Activated CD4-positive, CD25-positive, alpha-beta regulatory T cell treated with anti-CD3 and anti-CD28 coated beads, Interleukin-2, amount 50 U/mL, for 16 hours (primary cell): ENCODE measurements at places on chromosomes 5 and 9.

DNA sequence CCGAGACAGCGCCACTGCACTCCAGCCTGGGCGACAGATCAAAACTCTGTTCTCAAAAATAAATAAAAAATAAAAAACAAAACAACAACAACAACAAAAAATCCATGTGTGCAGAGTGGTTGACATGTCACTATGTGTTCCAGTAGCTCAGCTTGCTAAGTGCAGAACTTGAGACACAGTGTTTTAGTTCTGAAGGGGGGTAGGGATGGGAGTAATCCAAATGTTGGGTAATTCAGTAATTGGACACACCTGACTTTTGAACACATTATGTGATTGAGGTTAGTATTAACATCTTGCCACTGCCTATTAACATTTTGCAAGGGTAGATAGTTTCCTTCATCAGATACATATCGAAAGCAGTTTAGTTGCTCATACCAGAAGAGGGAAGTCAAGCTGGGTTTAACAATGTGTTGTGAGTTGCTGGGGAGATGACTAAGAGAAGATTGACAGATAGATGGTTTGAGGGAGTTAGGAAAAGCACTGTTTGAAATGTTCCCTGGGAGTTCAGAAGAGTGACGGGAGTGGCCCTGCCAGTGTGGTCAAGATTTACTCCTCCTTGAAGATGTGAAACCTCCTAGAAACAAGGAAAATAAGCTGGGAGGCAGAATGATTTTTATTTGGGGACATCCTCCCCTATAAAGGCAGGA, 928 bp downstream of the HACD4 start:
- DNase-seq: no peak

GRCh38 chr9:136050266-136050700, 44.8 kb downstream of the NACC2 start:
- DNase-seq: no peak

GRCh38 chr5:39138892-39139291, 64.7 kb upstream of the RICTOR start:
- no peak for DNase-seq

- DNase-seq: no peak
Measured at GRCh38 chr9:120559546-120559945, 20.4 kb downstream of the CDK5RAP2 start.

GRCh38 chr9:112059145-112059965, 115.7 kb downstream of the SUSD1 start:
- no peak for DNase-seq

DNA sequence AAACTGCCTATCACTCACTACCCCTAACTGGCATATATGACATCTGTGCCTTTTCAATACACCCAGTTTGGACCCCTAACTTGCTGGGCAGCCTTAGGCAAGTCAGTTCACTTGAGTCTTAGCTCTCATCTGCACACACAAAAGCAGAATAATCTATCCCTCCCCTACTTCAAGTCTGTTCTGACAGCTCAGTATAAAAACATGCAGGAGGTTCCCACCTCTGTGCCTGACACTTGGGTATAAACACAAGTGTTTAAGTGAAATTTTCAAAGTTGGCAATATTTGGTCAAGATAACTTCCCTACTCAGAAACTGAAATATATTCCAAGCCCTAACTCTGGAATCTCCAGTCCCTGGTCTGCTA, 12.6 kb downstream of the HNRNPH1 start:
- DNase-seq: no peak

DNA sequence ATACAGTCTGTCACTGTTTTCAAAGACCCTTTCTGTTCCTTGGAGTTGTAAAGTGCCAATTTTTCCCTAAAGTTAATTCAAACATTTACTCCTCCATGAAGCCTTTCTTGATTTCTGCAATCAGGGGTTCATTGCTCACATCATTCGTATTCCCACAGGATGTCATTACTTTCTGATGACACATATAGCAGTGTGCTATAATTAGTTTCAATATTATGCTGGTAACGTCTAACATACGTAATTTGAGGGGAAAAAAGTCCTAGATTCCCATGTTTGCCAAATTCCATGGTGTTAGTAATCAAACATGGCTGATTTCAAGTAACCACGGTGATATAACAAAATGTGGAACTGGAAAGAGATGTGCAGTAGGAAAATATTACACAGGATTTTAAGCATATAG, 468.2 kb upstream of the MEF2C start:
- no peak for DNase-seq

- no peak for DNase-seq
Measured at GRCh38 chr5:178332210-178332641, 99.6 kb upstream of the PHYKPL start.

- DNase-seq: no peak
Measured at GRCh38 chr5:68341006-68341405, 125.5 kb downstream of the PIK3R1 start.

DNA sequence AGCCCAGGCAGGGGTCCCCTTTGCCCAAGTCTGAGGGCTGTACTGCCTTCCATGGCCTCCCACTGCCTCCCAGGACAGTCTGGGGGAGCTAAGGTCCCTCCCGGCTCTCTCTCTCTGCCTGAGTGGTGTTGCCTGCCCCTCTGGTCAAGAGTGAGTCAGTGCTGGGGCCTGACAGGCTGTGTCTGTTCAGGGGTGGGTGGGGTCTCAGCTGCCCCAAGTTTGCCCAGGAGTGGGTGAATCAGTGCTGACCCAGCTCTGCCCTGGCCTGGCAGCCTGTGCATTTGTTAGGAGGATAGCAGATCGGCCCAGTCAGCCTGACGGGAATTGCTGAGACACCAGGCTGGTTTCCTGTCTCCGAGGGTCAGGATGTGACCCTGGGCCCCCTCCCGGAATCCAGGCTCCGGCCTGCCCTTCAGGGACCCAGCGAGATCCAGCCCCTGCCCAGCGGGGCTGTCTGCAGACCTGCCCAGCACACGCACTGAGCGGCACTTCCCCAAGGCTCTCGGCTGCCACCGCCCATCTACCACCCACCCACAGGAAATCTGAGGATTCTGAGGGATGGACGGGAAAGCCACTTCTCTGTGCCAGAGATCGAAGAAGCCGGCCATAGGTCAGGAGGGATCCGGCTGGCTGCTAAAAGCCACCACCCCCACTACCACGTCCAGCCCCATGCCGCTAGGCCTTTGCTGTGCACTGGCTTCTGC, 15.9 kb downstream of the ENG start:
- no peak for DNase-seq

DNA sequence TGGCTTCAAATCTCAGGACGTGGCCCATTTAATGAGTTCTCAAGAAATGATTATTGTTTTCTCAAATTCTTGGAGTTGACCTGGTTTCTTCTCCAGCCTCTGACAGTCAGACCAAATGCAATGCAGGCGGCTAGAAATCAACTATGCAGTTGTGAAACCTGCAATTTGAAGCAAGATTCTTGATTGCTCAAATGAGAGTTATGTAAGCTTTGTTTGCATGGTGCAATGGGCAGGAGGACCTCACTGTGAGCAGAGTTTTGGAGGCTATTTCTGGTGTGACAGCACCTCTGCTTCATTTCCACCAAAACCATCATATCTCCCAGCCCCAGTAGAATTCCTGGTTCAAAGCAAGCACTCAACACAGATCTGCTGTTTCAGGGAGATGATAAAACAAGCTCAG, 500.0 kb upstream of the KLF4 start:
- DNase-seq: no peak

DNA sequence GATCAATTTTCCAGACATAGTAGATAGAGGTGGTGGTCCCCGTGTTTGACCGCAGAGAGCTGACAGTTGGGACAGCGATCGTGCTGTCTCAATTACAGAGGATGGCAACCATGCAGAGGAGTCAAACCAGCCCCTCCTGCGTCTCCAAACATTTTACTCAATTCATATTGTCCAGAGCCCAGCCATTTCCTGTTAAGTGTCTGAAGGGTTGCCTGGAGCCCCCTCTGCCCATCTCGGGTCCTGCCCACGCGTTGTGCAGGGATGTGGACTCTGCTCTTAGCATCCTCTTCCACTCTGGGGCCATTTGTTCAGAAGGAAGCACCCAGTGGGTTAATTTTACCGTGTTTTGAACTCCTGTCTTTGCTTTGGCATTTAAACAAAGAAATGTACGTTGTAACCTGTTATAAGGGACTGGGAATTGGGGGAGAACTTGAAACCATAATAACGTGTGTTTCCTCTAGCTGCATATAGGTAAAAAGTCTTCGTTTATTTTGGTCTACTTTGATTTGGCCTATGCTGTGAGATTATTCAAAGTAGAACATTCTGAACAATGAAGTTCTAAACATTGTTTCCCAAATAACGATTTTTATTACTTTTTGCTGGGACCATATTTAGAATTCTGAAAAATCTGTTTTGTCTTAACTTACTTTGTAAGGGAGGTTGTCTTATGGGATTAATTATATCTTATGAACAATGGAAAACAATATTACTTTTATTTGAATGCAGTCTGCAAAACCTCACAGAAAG, 876 bp downstream of the EGFLAM start:
- no peak for DNase-seq

- no peak for DNase-seq
Measured at GRCh38 chr9:109179801-109180523, 12.9 kb upstream of the FRRS1L start.

GRCh38 chr5:9625286-9625685, 4.9 kb downstream of the TAS2R1 start:
- no peak for DNase-seq

DNA sequence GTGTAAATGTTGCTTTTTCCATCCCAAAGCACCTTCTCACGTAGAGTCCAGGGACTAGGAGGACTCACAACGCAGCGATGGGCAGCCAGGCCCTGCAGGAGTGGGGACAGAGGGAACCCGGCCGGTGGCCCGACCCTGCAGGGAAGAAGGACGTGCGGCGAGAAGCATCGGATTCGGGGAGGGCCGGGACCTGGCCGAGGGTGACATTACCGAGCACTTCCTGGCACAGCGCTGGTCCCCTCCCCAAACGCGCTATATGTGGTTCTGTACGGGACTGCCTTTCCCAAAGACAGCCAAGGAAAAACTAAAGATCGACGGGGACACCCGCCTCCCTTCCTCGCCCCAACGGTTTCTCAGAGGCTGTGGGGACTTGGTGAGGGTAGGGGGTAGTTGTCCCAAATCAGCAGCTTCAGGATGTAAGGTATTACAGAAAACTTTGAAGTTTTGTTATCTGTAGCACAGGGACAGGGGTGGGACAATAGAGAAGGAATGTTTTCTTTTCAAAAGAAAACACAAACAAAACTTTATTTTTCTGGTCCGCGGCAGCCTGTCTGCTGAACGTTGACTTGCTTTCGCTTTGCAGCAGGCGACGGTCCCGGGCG, 887 bp upstream of the MAP3K1 start:
- DNase-seq: no peak

- DNase-seq: no peak
Measured at GRCh38 chr9:126395439-126396212, 69.0 kb downstream of the MVB12B start.

GRCh38 chr9:17531642-17532254, 47.1 kb upstream of the SH3GL2 start:
- no peak for DNase-seq

- DNase-seq: no peak
Measured at GRCh38 chr5:40485021-40485998, 194.4 kb upstream of the PTGER4 start.

DNA sequence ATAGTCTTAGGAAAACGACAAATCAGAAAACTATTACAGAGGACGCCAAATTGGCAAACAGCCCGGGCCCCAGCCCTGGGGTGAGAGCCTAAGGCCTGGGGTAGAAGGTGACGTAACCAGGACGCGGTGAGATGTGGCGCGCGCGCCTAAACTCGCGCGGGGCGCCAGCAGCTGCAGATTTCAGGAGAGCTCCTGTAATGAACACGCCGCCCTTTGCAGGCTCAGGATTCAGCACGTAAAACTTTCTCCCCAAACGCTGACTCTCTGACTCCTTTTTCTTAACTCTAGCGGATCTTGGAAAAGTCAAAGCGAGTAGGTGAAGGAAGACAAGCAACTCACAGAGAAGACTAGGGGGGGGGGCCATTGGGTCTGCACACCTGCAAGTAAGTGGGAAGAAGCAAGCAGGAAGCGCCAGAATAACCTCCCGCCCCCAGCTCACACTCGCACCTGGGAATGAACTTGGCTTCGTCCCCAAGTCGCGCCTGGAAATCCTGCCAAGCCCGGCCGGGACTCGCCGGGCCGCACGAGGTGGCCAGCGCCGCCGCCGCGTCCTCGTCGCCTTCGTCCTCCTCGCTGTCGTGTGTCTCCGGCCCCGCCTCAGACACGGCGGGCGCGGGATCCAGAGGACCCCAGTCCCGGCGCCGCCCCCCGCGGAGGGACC, 822 bp downstream of the RASEF start:
- no peak for DNase-seq

- no peak for DNase-seq
Measured at GRCh38 chr9:133564451-133565116, 30.1 kb downstream of the ADAMTSL2 start.

GRCh38 chr5:33257807-33258429, 182.8 kb upstream of the TARS1 start:
- no peak for DNase-seq

DNA sequence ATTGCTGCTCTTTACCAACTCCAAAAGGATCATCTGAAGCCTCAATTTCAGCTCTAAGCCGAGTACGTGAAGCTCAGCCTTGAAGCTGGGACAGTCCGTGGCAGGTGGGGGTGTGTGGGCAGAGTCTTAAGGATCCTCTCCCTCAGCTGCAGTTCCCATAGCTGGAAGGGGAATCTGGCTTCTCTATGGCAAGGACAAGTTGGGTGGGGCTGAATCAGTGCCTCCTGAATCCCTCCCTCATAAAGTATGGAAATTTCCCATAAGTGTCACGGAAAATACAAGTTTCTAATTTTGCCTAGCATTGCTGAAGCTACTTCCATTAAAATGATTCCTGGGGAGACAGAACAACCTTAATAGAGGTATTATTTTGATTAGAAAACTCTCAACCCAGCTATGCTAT, 47.9 kb upstream of the SMIM32 start:
- DNase-seq: no peak

DNA sequence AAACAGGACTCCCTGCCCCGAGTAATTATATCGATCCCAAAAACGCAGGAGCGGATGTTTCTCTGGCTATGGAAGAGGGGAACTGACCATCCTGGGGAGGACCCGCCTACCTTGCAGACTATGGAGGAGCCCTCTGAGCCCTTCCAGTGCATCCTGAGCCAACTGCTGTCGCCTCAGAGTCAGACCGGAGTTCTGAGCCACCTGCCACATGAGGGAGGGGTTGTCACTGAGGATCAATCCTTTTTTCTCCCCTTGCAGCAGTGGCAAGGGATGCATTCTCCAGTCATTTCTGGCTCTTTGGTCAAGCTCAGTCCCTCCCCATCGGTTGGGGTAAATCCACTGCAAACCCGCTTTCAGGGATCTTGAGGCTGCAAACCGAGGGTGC, 709 bp downstream of the FANCG start:
- DNase-seq: no peak

DNA sequence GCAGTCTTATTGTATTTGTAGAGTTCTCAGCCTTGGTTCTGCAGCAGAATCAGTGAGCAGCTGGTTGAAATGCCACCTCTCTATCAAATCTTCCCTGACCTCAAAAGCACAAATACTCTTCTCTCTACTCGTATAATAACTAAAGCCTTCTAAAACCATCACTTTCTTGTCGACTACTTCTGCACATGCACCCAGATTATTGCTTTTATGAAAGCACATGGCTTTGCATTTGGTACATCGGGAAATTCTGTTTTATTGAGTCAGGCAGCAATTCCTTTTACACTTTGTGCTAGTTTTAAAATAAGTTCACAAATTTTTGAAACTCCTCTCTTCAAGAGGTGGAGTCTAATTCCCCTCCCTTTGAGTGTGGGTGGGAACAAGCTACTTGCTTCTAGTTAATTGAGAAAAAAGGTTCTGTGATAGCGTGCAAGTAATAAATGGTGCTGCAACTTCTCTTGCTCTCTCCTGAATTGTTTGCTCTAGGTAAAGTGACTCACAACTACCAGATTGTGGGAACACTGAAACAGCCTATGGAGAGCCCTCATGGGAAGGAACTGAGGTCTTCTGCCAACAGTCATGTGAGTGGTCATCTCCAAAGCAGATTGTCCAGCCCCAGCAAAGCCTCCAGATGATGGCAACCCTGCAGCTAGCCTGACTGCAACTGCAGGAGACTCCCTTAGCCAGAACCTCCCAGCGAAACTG, 66.0 kb upstream of the TAF1L start:
- DNase-seq: no peak
